OCI-M1 (cell line): ENCODE measurements at places on chromosomes 1 and 21.

GRCh38 chr1:110466646-110467280 lies 15.8 kb downstream of the PROK1 start:
- no peak for DNase-seq

GRCh38 chr1:60575326-60575977 lies 501.9 kb upstream of the C1orf87 start:
- peak; percentile 65 for DNase-seq

- no peak for DNase-seq
Observed at GRCh38 chr1:11157394-11157793, 31.8 kb upstream of the ANGPTL7 start.

- peak; percentile 77 for DNase-seq
Observed at GRCh38 chr1:172180501-172181285, 239.8 kb upstream of the C1orf105 start.

DNA sequence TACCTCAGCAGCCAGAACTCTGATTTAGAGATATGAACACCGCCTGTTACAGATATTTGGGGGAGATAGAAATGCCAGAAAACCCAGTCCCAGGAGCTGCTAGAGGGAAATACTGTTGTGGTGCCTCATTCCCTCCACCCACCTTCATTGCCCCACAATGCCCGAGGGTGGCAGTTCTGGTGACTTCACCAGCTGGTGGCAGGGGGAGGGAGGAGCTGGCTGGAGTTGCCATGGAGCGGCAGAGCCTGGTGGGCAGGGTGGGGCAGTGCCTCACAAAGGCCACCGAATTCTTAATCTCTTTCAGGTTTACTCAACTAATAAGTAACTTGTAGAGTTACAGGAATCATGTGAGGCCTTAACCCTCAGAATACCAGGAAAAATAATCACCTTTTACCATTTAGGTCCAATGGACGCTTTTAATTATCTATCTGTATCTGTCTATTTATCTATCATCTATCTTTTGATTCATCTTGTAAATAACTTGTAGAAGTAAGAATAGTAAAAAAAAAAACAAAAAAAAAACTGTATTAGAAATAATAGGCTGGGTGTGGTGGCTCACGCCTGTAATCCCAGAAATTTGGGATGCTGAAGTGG lies 11.7 kb upstream of the S100A11 start:
- DNase-seq = no peak

- no peak for DNase-seq
Observed at GRCh38 chr1:180762796-180763195, 131.0 kb downstream of the XPR1 start.

- DNase-seq = no peak
Observed at GRCh38 chr1:15876357-15877055, 29.0 kb downstream of the SPEN start.

- DNase-seq = no peak
Observed at GRCh38 chr1:37537378-37537777, 16.7 kb downstream of the SNIP1 start.

DNA sequence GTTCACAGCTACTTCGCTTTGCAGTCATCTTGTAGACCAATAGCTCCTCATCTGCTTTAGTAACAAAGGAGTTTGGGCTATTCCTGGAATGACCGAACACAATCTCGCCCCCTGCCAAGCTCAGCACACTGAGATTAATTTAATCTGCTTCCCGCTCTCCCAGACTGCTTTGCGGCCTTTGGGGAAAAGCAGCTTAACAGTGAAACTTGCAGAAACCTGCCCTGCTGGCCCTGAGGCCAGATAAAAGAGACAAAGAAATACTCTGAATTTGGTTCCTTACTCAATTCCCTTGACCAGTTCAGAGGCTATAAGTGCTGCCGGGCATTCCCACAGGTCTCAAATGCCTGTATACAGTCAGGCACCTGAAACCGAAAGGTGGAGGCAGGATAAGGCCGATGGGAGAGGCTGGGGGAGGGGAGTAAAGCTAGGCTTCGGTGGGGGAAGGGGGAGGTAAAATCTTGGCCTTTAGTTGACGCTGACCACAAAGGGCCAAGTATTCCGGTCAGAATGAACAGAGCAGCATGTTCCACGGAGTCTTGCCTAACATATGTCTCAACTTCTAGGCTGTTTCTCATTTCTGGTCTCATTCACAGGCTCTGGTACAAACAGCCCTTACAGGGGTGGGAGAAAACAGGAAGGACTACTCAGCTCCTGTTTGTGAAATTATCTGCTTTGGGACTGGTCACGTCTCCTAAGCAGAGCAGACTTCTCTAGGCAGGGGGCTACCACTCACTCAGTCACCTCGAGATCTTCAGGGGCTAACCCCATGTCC lies 17.7 kb upstream of the A3GALT2 start:
- no peak for DNase-seq

GRCh38 chr1:16050328-16050727 lies 6.7 kb downstream of the CLCNKB start:
- DNase-seq = no peak

DNA sequence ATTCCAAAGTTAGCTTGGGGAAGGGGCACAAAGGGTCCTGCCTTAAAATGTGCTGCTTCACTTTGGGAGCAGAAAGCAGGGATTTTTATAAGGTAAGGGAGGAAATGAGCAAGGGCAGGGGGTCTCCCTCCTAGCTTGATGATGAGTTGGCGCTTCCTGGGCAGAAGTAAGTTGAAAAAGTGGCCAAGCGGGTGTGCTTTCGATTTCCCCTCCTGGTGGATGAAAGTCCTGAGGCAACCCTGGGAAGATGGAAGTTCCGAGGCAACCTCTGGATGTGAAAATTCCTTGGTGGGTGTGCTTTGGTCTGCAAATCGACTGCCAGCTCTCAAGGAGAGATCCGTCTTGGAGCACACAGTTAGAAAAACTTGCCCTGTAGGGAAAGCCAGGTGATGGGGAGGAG lies 41.7 kb upstream of the CD2 start:
- no peak for DNase-seq

GRCh38 chr1:41153750-41154274 lies 88.3 kb downstream of the SCMH1 start:
- DNase-seq = no peak

- no peak for DNase-seq
Observed at GRCh38 chr1:77536813-77537212, 145.6 kb downstream of the ZZZ3 start.

DNA sequence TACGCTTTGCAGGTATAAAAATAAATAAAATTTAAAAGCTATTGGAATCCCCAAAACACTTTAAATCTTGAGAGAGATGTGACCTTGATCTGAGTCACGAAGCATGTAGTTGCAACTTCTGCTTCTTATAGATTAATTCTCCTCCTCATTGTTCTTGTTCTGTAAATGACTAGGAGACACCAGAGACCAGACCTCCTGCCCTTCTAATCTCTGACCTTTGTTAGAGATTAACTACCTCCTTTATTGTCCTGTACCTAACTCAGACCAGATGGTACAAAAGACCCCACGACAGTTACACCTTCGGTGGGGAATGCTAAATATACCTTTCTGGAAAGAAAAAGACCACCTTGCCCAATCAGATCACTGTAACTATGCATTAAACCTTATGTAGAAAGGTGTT lies 76.9 kb upstream of the NEK2 start:
- DNase-seq = peak; percentile 37

DNA sequence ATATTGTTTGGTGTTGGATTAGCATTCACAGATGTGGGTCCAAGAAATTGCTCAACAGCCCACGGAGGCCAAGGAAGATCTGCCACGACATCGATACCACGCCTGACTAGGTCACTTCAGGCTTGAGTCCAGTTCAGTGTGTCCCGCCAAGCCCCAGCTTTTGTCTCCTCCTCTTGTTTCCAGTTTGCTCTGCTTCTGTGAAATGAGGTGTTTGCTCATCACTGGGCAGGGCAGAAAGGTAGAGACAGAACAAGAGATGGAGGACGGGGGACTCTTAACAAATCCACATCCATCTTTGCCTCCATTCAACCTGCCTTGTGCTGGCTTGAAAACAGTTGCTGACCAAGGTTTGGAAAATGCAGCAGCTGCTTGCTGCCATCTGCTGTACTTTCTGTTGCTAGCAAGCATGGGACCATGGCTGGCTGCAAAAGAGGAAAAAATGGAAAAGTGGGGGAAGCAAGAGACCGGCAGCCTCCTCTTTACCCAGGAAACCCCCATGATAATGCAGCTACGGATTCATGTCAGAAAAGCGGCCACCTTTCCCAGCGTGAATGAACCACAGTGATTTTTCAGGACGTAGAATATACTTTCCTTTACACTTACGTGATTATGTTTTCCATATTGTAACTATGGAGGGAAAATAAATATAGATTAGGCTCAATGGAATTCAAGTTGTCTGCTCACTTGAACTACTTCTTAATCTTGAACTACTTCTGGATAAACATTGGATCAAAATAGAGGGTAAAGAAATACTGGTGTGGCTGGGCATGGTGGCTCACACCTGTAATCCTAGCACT lies 80.2 kb upstream of the GREM2 start:
- peak; percentile 27 for DNase-seq

DNA sequence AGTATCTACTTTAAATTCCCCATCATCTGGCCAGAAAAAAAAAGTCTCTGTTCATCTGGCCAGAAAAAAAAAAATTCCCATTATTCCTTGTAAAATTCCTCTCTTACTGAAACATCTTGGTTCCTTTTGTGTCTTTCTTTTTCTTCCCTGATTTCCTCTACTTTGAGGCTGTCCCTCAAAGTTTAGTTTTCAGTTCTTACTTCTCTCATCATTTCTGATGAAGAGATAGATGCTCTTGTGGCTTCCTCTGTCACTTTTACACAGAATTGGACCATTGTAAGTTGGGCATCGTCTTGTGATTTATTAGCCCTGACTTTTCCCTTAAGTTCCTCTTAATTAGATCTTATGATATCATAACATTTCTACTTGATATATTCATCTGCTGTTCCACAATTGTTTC lies 6.5 kb downstream of the SOAT1 start:
- DNase-seq = no peak

DNA sequence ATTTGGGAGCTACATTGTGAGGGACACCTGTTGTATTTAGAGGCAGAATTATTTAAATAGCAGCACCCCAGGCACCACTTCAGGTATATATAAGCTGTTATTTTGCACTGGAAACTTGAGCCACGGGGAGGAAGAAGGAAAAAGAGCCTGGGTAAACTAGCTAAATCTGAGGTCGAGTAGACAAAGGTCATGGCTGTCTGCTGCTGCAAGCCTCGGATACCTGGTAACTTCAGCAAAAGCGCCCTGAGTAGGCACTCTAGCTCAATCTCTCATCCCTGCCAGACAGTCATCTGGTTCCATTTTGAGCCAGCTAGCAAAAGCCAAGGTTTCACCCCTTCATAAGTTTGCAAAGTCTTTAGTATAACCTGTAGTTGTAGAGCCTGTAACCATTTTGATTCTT lies 101.9 kb upstream of the ZNF644 start:
- DNase-seq = no peak

- peak; percentile 55 for DNase-seq
Observed at GRCh38 chr1:161046605-161047228, 940 bp upstream of the USF1 start.

GRCh38 chr21:23160914-23161313 lies 2162.7 kb downstream of the NCAM2 start:
- DNase-seq = peak; percentile 24

DNA sequence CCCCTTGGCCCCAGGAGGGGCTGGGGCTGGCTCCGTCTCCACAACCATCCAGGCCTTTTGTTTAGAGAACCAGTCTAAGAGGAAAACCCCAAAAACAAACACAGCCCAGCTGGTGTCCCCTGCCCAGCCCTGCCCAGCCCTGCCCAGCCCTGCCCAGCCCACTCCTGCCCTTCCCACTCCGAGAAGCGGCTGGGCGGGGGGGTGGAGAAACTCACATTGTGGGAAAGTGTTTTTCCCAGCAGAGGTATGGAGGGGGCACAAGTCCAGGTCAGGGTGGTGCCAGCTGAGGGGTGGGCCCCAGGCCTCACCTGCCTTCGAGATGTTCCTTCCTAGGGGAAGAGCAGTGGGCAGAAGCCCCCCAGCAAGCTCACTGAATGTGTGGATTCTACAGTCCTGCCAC lies 10.0 kb upstream of the FAM131C start:
- no peak for DNase-seq

GRCh38 chr1:95171270-95172245 lies 54.4 kb downstream of the TLCD4 start:
- no peak for DNase-seq

- DNase-seq = no peak
Observed at GRCh38 chr1:43970911-43971310, 1.1 kb downstream of the DPH2 start.

- no peak for DNase-seq
Observed at GRCh38 chr1:21192871-21193270, 16.2 kb upstream of the EIF4G3 start.

GRCh38 chr1:30693366-30693765 lies 30.0 kb downstream of the MATN1 start:
- no peak for DNase-seq

- DNase-seq = peak; percentile 54
Observed at GRCh38 chr1:15100121-15100879, 53.2 kb upstream of the TMEM51 start.

DNA sequence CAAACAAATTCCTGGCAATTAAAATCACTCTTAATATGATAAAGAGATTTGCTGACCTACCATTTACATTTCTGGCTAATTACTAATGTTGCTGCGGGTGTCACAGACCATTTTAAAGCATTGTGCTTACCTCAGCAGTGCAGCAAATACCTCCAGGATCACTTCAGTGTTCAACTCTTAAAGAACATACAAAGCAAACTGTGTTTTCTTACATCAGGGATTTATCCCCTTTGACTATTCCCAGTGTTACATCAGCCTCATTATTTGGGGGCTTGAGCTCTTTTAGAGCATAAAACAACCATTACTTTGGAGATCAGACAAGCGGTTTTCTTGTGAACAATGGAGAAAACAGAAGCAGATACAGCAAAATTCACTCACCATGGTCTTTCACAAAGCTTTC lies 185.4 kb downstream of the LYPLAL1 start:
- no peak for DNase-seq

GRCh38 chr1:113592230-113592629 lies 167.1 kb downstream of the PHTF1 start:
- DNase-seq = no peak

DNA sequence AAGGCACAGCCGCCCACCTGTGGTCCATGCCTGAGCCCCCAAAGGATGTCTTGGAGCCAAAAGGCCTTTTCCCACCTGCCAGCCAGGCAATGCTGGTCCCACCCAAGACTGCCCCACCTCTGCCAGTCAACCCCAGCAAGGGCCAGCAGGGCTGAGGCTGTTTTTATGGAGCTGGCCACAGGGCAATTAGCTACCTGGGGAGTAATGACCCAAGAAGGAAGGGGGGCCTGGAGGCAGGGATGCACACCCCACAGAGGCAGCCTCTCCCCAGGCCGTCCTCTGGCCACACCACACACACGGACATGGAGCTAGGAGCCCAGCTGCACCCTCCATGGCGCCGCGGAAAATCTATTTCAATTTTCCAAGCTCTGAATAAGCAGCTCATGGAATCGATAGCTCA lies 27.2 kb downstream of the CHD5 start:
- DNase-seq = no peak

- no peak for DNase-seq
Observed at GRCh38 chr1:21289700-21290545, at the start of gene ECE1. Gene ECE1 (minus strand): TSS chr1:21290463. CDS start chr1:21290414, 49 bp downstream.

DNA sequence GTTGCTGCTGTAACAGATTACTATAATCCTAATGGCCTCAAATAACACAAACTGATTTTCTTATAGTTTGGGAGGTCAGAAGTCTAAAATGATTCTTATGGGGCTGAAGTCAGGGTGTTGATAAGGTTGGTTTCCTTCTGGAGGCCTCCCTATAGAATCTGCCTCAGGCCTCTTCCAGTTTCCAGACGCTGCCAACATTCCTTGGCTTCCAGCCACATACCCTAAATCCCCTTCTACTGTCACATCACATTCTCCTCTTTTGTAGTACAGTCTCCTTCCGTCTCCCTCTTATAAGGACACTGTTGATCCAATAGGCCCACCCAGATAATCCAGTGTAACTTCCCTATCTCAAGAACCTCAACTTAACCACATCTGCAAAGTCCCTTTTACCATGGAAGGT lies 145.3 kb upstream of the NCAM2 start:
- DNase-seq = peak; percentile 34
